ENCODE measurements at places on chromosomes 12 and 14.
A peak's percentile ranks its signal among the peaks of the same experiment; 100 is the strongest.

GRCh38 chr12:31363831-31364230 lies 37.9 kb upstream of the SINHCAF start:
- DNase-seq, result no peak

- no peak for DNase-seq
Measured at GRCh38 chr14:23181453-23181852, 2.0 kb downstream of the SLC7A8 start.

DNA sequence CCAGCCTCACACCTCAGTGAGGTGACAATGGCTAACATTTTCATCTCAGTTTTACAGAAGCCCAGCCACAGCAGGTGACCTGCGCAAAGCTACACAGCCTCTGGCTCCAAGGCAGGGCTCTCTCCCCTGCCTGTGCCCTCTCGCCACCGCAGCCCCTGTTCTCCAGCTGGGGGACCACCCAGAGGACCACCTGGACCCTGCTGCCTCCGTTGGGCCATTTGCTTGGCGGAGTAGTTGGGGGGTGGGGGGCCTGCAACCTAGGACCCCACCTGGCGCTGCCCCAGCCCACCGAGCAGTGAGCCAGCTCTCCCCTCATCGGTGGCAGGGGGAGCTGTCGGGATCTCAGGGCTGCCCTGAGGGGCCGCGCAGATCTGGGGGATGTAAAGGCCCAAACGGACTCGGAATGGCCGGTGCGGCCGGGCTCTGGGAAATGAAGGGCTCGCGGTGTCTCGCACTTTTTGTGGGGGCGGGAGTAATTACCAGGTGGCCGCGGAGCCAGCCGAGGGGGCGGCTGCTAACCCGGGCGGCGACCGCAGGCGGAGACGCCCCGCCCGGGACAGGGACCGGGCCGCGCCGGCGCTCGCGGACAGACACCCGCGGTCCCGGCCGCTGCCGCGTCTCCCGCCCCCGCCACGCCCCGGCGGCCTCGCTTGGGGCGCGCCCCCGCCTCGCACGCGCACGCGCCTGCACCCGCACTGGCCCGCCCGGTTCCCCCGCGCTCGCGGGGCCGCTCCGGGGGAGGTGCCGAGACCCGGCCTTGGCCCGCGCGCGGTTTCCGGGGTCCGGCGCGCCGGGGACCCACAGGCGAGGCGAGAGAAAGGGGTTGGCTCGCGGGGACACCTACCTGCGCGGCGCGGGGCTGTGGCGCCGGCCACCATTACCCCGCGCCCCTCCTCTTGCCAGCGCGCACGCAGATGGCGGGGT lies 8.6 kb upstream of the GPR68 start:
- DNase-seq, result no peak

DNA sequence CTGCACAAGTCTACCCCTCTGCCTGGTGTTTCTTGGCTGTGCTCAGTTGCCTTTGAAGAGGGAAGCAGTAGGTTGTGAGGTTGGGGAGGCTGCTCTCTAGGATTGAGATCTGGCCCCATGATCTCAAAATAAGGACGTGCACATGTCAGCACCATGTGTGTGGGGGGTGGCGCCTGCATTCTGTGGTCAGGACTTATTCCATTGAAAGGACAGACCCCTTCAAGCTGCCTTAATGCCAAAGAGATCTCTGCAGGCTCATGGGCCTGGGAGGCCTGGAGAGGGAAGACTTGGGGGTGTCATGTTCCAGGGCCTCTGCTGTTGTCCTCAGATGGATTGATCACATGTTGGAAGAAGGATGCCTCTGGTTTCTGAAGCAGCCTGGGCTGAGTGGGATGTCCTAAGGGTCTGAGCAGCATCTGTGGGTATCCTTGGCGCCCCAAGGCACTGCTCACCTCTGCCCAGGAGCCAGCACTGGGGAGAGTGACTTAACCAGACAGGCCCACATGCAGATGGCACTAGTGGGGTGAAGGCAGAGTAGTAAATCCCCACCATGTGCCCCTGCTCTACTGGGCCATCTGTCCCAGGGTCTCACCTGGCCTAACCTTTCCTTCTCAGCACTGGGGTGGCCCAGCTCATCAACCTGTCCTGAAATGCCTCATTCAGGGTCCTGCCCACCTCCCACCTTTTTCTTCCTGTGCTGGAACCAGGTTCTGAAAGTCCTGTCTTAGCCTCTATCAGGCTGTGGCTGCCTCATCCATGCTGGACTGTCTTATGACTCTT lies 118.9 kb downstream of the ADGRD1 start:
- no peak for DNase-seq

DNA sequence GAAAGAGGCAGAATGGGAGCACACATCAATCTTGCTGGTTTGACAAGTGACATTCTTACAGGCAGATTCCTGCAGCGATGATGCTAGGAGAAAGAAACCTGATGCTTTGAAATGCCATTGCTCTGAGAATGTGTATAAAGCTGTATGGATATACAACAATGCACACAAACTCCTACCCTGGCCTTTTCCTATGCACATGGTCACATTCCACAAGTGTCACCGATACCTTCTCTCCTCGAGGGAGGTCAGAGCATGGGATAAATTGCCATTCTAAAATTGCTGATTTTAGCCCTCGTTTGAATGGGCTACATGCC lies 11.9 kb downstream of the FGF6 start:
- no peak for DNase-seq

DNA sequence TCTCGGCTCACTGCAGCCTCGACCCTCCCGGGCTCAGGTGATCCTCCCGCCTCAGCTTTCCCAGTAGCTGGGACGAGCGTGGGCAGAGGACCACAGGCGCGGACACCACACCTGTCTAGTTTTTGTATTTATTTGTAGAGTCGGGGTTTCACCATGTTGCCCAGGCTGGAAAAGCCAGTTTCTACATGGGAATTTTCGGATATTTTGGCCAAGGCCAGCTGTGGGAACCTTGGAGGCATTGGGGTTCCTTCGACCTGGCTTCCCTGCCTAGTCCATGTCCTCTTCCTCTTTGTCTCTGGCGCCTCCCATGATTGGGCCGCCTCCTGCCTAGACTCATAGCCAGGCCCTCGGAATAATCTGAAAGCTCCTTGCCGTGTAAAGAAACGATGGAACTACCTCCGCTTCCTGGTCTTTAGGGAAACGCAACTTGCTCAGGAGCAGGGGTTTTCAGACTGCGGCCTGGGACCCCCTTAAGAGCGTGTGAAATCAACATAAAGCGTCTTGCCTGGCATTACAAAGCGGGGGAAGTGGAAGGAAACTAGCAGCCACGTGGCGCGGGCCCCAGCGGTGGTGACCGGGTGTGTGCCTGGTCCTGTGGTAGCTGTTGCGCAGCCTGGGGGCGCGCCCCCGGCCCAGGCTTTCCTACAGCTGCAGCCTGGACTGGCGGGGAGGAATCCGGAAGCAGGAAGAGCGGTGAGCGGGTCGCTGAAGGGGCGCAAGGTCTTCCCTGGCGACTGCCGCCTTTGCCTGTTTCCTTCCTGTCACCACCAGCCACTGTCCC lies 1.4 kb upstream of the HSP90AA1 start:
- peak; percentile 81 for DNase-seq

GRCh38 chr14:55052269-55052930 lies 953 bp downstream of the MAPK1IP1L start:
- no peak for DNase-seq

- no peak for DNase-seq
Measured at GRCh38 chr12:71536279-71536938, 96.8 kb downstream of the LGR5 start.

- DNase-seq, result no peak
Measured at GRCh38 chr14:65991104-65991503, 495.1 kb upstream of the CCDC196 start.

- DNase-seq, result no peak
Measured at GRCh38 chr12:60830381-60830780, 1234.6 kb downstream of the SLC16A7 start.

DNA sequence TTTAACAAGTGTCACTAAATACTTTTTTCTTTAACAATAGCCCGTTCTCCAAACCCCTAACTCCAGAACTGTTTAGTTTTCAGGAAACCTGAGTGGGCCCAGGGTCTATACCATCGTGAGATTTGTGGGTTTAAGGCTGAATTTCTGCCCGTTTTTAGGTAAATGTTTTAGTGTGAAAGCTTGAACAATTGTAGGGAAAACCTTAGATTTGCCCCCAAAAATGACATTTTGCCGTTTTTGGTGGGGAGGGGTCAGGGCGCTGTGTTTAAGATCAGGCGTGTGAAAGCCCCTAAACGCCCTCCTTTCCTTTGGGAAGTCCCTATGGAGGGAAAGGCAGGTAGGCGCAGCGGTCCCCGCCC lies 320 bp upstream of the PRPF39 start:
- no peak for DNase-seq

GRCh38 chr12:132074216-132074615 lies 69.9 kb downstream of the DDX51 start:
- DNase-seq, result no peak

DNA sequence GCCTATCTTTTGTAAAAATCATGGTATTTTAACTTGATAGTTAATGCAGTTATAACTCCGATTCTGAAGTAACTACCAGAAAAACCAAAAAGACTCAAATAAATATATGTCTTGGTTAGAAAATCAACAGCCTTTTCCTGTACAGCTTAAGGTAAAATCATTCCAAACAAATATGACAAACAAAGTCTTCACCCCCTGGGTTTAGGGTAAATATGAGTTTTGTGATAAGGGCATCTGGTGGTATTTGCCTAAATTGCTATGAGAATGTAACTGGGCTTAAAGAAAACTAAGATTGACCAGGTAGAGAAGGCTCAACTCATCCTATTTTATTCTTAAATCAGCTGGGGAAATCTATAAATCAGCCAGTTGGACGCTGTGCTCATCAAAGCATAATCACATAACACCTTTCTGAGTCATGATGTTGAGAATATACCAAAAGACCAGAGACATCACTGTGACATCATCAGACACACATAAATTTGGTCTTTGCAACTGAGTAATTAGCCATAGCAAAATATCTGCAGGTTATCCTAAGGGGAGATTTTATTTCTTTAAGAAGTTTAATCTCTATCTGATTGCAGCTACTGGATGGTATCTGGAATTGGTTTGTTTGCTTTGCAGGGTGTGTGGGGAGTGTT lies 133.9 kb downstream of the STXBP6 start:
- no peak for DNase-seq

GRCh38 chr12:113479590-113480335 lies 8.1 kb upstream of the LHX5 start:
- peak; percentile 33 for DNase-seq

- no peak for DNase-seq
Measured at GRCh38 chr14:100267990-100268389, 29.0 kb downstream of the YY1 start.

DNA sequence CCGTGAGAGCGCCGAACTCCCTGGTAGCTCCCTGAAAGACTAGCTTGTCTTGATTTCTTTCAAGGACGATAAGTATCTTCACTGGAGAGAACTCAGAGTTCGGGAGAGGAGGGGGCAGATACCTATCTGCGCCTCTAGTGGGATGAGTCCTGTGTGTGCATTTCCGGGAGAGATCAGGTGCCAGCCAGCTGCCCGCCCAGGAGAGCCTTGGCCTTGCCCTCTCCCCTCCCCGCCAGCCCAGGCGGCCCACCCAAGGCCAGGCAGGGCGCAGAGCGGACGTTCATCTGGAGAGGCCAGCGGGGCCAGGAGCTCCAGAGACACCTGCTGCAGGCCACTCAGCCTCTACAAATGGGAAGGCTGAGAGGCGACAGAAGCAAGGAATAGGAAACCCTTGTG lies 1.0 kb downstream of the CD9 start:
- no peak for DNase-seq

- DNase-seq, result no peak
Measured at GRCh38 chr12:104865080-104865479, 93.0 kb downstream of the SLC41A2 start.

DNA sequence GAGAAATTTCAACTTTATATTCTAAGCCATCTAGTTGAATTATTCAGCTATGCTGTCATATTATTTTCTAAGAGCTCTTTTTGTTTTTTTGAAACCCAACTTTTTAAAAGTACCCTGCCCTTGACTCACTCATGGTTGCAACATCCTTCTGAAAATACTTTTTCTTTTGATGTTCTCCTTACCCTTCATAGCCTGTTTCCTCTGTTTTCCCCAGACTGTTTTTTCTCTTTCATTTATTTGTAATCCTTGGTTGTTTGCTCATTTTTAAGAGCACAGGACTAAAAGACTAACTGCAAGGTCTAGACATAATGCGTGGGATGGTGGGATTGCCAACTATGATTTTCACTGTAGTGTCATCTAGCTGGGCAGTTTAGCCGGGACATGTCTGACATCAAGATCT lies 21.2 kb upstream of the CDKL1 start:
- DNase-seq, result no peak

DNA sequence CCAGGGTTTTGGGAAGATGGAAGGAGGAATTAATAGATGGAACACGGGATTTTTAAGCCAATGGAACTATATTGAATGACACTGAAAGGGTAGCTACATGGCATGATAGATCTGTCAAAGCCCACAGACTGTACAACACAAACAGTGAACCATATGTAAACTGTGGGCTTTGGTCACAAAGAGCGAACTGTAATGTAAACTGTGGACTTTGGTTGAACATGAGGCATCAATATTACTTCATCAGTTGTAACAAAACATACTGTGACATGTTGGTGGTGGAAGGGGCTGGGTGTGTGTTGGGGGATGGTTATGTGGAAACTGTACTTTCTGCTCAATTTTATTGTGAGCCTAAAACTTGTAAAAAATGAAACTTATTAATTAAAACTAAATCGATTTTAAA lies 210.6 kb upstream of the HMGA2 start:
- no peak for DNase-seq

- DNase-seq, result no peak
Measured at GRCh38 chr12:114888448-114888847, 204.5 kb upstream of the TBX3 start.

DNA sequence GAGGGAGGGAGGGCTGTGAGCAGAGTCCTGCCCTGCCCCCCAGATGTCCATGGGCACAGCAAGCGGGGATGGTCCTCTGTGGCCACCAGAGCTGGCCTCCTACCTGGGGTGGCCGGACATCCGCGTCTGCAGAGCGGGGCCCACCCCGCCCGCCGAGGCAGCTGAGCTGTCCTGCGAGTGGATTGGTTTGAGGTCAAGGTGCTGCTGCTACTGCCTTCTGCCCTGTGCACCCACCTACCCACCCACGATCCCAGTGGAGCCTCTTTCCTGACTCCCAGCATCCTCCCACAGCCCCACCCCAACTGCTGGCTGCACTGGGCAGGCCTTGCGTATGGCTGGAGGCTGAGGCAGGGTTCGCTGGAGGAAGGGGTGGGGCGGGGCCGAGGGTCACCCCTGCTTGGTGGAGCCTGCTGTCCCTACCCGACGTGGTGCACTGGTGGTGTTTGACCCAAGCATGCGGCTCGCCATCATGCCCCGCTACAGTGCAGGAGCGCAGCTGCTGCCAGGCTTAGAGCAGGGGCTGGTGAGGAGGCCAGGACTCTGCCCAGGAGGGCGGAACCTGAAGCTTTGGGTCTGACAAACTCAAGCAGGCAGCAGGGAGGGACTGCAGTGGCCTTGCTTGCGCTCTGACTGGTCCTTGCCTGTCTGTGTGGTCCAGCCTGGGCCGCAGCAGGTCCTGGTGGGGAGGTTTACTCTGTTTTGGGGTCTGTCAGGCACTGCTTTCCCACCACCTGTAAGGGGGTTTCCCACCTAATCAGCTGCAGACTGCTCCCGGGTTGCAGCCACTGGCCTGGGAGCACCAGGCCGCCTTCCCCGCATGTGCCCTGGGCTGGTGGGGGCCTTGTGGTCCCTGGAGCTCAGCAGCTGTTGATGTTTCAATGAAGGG lies 23.7 kb downstream of the CEP170B start:
- DNase-seq, result no peak

- DNase-seq, result no peak
Measured at GRCh38 chr12:646442-647384, 16.5 kb downstream of the NINJ2 start.

GRCh38 chr12:29763301-29763683 lies 20.4 kb downstream of the TMTC1 start:
- DNase-seq, result no peak

GRCh38 chr14:21039585-21040369 lies 2.4 kb upstream of the RNASE7 start:
- peak; percentile 59 for DNase-seq

Data from inflammatory macrophage treated with lipopolysaccharide for 1 hour (primary cell).